Stimulated activated CD4-positive, alpha-beta T cell treated with anti-CD3 and anti-CD28 coated beads, TNF-alpha, amount 100 ng/mL, for 48 hours (primary cell): ENCODE measurements at places on chromosomes 2 and 18.

GRCh38 chr2:64201151-64201550, 56.9 kb upstream of the PELI1 start:
- no peak for DNase-seq

DNA sequence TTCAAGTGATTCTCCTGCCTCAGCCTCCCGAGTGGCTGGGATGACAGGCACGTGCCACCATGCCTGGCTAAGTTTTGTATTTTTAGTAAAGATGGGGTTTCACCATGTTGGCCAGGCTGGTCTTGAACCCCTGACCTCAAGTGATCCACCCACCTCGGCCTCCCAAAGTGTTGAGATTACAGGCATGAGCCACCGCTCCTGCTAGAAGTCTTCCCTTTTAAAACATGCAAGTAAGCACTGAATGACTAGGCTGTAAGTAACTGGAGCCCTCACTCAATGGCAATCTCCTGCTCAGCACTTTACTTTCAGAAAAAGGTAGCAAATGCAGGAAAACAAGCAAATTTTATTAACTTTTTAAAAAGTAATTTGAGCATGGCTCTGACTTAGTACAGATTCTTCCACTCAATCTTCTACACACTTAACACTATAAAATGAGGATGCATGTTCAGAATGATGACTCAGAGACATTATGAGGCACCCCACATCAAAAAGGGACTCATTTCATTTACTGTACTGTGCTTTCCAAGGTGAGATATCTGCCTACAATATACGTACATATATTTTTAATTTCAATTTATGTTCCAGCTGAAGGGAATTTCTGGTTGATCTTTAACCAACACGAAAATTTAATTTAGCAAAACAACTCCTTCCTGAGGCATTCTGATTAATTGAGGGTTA, 6.6 kb upstream of the NCK2 start:
- DNase-seq = no peak

DNA sequence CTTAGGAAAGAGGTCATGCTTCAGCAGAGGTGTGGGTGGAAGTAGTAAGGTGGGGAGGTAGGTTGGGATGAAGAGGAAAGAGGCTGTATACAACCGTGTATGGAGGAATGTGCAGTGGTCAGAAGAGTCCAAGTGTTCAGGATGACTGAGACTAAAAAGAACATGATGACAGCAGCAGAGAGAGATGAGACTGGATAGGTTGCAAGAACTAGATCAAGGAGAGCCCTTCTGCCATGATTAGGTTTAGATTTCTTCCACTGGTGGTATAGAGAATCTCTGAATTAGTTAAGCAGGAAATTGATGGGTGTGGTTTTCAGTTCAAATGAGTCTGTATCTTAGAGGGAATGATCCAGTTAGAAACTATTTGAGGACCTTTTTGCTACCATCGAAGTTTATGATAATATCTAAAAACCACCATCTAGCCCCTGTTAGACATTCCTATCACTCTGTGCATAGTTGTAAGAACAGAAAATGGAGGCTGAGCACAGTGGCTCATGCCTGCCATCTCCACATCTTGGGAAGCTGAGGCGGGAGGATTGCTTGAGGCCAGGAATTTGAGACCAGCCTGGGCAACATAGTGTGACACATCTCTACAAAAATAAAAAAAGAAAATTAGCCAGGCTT, 221.0 kb downstream of the LTBP1 start:
- no peak for DNase-seq

- no peak for DNase-seq
Observed at GRCh38 chr2:30110773-30111172, 36.0 kb upstream of the YPEL5 start.

DNA sequence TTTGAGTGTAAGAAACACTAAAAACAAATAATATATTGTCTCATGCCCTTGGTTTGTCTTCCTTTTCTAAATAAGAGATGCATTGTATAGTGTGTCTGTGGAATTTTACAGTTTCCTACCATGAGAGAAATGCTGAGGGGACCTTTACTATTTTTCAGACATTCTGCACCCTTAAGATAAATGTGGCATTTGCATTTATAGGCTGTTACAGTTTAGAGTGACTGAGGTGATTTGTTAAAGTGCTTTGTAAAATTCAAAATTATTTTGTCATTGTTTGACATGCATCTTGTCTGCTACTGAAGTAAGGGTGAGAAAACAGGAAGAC, 78.9 kb upstream of the ZSWIM2 start:
- DNase-seq = no peak

DNA sequence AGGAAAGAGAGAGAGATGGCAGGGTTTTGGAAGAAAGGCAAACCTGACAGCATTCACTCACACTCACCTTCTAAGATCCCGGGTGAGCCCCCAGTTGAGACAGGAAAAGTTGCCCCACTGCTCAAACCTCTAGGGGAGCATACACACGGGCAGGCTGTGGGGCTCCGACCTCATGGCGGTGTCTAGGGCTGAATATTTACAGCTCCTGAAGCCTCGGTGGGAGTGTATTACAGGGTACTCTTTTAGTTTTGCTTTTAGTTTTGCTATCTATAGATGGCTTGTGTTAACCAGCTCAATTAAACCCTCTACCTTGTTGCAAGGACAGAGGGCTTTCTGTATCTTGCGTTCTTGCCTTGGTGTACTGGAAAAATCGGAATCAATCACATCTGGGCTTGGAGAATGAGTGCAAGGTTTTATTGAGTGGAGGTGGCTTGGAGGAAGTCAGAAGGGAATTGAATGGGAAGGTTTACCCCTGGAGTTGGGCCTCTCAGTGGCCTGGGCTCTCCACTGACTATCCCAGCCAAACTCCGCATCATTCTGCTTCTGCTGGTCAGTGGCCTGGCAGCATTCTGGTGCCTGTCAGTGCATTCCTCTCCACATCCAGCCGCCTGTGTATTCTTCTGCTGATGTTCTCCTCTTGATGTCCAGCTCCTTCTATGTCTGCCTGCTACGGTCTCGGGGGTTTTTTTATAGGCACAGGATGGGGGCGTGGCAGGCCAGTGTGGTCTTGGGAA, 10.1 kb upstream of the IFIH1 start:
- no peak for DNase-seq

GRCh38 chr2:24021122-24021998, 11.5 kb downstream of the MFSD2B start:
- no peak for DNase-seq

- no peak for DNase-seq
Observed at GRCh38 chr18:32358075-32358474, 112.6 kb downstream of the GAREM1 start.

DNA sequence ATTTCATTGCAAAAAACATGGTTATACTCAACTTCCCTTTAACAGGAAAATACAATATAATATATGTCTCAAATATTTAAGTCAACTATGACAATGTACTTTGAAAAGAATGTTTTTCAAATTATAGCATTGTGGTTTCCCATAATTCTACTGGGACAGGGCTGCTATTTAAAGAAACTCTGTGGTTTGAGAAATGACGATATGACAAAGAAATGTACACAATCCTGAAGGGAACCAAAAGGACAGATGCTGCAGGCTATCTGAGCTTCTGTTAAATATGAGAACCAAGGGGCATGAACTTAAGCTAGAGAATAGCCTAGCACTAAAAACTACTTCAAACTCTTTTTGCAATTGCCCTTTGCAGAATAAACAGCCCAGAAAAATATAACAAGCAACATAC, 415.9 kb downstream of the GRB14 start:
- no peak for DNase-seq

DNA sequence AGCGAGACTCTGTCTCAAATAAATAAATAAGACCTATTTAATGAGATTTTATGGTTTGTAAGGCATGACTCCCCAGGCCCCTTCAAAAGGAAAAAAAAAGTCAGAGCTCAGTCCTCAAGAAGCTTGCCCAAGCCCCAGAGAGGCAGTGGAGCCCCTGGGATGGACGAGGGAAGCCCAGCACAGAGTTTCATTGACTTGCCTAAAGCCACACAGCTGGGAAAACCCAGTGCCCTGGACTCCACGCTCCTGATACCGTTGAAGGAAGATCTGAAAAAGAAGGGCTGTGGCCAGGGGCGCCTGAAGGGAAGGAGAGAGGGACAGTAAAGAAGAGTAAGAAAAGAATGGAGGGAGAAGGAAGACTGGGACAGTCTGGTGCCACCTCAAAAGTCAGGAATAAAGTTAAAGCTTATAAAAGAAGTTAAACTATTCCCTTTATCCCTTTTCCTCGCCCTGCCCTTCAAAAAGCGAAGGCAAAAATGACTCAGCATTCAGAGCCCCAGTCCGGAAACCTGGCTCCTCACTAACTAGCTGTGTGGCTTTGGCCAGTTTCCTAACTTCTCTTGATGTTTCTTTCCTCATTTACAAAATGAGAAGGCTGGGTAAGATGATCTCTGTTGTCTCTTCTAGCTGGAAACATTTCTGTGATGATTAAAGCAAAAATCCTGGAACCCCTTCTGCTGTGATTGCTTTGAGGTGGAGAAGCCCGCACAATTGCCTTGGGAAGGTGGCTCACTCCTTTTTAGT, 46.7 kb downstream of the LYPD1 start:
- no peak for DNase-seq

DNA sequence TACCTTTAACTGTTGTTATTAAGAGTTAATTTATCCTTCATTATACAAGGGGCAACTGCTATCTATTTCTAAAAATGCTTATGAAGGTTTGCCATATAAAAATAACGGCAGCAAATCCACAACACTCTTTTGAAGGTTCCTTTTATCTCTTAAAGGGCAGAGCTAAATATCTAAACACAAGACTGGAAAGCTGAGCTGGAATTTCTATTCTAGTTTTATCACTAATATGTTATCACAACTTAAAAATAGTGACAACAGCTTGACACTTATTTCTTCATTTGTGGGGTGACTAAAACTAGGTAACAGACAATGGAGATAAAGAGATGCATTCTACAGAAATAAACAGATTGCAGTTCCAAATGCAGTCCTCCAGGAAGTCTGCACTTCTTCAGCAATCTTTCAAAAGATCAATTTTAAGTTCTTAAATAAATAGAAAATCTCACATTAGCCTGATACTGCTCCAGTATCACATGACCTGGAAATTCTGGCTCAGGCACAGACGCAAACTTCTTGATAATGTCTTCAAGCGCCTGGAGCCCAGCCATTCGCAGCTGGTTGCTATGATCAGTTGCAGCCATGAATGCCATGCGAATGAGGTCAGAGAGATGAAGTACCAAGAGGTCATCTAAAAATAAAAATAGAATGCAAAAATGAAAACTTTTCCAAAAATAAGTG, 54.0 kb upstream of the STRN start:
- no peak for DNase-seq

DNA sequence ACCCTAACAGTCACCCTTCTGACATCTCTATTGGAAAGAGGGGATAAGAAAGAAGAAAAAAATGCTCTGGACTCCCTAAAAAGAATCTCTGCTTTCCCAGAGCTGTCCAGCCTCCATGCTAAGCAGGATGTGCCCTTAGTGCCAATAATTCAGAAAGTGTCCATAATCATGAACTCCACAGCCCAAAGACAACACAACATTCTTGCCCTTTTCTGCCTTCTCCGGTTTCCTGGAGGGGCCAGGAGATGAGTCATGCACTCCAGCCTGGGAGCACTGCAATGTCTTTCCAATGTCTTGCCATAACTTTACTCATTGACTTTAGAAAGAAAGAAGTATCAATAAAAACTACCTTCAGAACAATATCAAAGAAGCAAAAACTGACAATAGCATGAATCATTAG, 44.0 kb downstream of the KLF7 start:
- no peak for DNase-seq

DNA sequence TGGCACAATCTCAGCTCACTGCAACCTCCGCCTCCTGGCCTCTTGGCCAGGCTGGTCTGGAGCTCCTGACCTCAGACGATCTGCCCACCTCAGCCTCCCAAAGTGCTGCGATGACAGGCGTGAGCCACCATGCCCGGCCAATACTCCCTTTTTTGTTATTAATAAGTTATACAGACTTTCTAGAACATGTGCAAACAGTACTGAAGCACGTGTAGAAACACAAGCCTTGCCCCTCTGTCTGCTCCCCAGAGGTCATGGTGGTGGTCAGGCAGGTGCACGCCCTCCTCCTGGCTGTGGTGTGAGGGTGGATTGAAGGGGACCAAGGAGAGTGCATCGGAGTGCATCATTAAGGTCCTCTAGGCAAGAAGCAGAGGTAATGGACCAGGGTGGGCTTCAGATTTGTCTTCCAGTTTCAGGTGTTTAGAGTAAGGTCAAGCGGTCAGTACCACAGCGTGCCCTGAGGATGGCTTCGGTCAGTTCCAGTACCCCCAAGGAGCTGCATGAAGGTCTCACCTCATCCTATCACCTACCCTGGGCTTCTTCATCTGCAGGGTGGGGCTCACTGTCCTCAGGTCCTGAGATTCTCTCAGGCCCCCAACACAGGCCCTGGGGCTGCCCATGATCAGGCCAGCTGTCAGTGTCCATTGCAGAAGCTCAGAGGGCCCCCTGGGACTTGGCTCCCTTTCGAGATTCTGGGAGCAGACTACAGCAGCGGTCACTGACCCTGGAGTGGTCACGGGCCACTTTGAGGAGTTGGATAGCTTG, 124.3 kb downstream of the GLI2 start:
- DNase-seq = no peak

DNA sequence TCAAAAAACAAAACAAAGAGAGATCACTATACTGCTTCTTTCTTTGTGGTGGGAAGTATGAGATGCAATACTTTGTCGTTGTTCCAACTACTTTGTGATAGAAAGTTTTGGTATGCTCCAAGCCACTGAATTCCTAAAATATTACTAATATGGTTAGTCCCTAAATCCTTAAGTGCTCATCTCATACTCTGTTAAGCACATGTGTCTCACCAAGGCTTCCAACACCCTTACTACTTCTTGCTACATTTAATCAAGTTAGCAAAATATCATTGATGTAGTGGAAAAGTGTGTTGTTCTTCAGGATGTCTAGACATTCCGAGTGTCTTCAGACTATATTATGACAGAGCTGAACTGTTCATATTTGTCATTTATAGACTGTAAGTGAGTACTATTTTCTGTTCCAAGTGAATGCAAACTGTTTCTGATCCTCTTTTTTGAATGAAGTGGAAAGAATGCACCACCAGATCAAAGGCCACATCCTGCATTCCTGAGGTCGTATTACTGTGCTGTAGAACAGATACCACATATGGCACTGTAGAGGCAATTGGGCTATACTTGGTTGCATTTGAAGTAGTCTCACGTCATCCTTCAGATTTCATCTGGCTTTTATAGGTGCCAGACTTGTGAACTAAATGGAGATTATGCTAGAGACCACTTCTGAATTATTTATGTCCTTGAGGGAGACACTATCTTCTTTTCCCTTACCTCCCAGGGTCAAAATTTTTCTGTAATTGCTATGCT, 298.4 kb upstream of the ZNF521 start:
- DNase-seq = no peak

DNA sequence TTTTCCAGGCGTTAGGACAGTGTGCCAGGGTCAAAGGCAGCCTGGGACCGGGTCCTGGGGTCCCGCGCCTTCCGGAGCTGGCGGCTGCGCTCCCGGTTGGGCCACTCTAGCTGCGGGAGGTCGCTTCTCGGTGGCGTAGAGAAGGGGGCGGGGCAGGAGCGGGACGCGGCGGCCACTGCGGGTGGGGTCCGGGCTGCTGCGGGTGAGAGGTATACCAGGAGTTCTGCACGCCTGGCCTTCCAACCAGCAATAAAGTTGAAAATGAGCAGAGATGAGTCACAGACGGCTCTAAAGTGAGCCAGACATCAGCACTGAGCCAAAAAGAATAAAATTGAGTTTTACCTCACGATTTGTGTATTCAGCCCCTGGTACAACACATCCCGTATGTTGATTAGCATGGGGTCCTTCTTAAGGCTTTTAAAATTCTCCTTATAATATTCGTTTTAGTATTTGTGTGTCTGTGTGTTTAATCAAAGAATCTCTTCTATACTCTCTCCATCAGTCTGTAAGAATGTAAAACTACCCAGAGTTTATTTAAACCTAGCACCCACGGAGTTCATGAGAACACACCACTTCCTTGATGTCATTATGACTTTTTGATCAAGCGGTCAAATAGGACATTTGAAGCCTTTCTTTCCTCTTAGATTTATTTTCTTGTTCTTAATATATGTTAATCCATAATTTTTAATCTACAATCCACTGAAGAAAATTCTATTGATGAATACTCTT, at the start of gene C1GALT1C1L:
C1GALT1C1L (minus strand) TSS at position 108 of the 729 bp plus-strand sequence; CDS start at position 1, 107 bp downstream.
- peak; percentile 27 for DNase-seq
